ENCODE measurements at places on chromosomes 12 and 14.

DNA sequence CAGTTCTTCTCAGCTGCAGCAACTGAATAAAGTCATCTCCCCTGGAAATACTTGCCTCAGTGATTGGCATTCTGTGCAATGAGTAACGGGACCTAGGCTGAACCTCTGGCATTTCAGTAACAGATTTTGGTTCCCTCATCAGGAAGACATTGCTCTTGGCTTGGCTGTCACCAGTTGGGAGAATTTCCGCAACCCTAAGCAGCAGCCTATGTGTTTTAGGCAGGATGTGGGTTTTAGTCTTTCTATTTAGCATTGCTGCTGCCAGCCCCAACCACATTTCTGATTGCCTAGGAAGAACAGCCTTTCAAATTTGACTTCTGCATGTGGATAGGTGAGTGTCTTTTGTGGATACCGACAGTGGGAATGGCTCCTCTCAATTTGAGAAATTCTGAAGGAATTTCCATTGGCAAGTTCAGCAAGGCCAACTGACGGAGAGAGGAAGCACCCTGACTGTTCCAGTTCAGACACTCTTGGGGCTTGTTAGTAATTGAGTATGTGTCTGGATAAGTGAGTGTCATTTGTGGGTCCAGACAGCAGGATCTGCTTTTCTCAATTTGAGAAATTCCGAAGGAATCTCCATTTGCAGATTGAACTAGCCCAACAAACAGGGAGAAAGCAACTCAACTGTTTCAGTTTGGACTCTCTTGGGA is 19.0 kb upstream of the CLEC2A start:
- peak; percentile 55 for DNase-seq

GRCh38 chr14:75456997-75457335 is 29.1 kb downstream of the JDP2 start:
- DNase-seq: no peak

DNA sequence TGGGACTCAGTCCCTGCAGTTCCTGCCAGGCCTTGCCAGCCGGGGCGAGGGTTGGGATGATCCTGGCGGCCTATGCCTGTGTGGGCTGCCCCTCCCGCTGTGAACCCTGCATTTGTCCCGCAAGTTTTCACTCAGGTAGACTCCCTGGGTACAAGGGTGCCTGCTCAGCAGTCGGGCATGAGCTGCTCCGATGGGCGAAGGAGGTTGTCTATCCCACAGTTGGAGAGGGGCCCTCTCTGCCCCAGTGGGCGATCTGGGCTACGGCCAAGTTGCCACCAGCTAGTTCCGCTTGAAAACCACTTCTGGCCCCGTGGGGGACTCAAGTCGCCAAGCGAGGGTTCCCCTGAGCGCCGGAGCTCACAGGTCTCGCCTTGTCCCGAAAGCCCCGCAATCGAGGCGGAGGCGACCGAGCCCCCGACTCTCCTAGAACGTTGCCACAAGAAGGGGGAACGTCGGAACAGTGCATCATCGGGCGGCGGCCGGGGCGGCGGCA is 365 bp upstream of the TPI1 start:
- DNase-seq: no peak

- no peak for DNase-seq
Observed at GRCh38 chr12:89678225-89678624, 30.4 kb downstream of the ATP2B1 start.

- DNase-seq: no peak
Observed at GRCh38 chr12:66430106-66430505, 127.8 kb downstream of the HELB start.

GRCh38 chr12:32566663-32567295 is 112.3 kb upstream of the DNM1L start:
- DNase-seq: no peak

DNA sequence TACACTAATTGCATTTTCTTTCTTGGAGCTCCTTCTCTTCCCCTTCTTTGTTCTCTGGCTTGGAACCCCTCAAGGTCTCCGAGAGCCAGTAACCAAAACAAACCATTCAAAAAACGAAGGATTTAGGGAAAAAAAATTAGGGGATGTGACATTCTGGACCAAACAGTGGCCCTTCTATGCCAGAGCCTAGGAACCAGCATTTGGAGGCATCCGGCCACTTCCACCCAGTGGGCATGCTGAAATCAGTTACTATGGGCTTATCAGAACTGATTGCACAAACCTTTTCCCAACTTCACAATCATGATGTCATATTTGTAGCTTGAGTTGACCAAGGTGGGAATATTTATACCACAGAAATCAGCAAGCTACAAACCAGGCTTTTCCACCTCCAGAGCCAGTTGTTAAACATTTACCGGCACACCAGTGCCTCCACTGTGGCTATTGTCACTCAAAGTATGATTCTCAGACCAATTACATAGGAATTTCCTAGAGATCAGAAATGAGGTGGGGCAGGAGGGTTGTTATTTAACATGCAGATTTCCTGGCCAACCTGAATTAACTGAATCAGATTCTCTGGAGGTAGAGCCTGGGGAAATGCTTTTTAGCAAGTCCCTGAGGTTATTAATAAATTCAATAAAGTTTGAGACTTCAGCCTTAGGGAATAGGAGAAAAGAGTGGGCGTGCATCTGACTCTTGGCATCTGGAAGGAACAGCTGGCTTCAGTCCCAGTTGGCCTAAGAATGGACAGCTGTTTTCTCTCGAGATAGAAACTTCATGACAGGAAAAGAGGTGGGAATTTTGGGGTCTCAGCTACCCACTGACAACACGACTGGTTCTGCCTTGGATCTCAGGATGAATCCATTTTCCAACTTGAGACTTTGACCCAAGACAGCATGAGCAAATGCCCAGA is 273.9 kb downstream of the ZFP36L1 start:
- no peak for DNase-seq

All from CD4-positive, alpha-beta T cell treated with Interleukin-6 at 100 ng/mL for 8 hours (primary cell).